Dorsolateral prefrontal cortex (tissue), 122 donors: ENCODE measurements at places on chromosomes 3 and 15.

- DNase-seq: no peak
Observed at GRCh38 chr15:50018491-50018890, 100.5 kb downstream of the ATP8B4 start.

DNA sequence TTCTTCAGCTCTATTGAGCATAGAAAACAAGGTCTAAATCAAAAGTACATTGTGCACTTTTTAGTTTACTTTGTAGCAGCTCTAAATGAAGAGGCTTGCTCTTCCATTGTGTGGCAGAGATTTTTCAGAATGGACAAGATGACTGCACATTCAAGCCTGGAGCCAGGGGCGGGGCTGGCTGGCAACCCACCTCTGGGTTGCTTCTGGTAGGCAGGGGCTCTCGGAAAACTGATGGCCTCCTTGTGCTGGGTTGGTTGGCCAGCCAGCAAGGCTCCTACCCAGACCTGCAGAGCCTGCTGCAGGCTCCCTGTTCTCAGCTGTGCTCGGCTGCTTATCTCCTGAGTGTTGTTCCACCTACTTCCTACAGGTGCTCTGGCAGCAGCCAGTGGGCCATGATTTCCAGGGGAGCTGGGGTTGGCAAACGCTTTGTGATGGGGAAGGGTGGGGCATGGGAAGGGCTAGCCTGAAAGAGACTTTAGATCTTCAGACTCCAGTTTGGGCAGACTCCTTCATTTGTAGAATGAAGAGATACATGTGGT, 8.8 kb downstream of the BSN start:
- peak; percentile 35 for DNase-seq

DNA sequence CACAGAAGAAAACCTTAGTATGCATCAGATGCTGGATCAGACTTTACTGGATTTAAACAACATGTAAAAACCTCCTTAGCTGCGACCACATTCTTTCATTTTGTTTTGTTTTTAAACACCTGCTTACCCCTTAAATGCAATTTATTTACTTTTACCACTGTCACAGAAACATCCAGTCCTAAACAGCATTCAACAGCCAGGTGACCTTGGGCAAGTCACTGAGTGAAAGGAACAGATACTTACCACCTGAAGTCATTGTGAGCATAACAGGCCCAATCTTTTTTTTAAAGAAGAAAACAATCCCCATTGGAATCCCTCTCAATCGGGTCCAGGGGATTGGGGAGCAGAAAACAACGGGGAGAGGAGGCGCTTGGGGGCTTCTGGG, 390 bp downstream of the STARD5 start:
- DNase-seq: no peak

DNA sequence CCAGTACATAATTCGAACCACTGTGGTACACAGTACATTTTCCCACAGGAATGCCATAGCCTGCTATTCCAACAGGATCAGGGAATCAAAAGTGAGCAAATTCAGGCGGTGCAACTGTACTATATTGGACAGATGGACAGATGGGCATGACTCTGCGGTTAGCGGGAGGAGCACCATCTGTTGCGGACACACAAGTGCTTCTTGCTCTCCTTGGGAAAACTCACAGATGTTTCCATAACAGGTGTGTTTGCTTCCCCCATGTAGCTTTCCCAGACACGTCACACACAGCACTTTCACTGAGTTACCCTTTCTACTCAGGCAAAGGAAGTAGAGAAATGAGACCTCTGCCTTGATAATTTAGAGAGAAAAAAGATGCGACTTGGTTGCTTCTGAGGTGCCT, 325.1 kb upstream of the THBS1 start:
- no peak for DNase-seq

- no peak for DNase-seq
Observed at GRCh38 chr3:89306540-89306939, 199.1 kb downstream of the EPHA3 start.

DNA sequence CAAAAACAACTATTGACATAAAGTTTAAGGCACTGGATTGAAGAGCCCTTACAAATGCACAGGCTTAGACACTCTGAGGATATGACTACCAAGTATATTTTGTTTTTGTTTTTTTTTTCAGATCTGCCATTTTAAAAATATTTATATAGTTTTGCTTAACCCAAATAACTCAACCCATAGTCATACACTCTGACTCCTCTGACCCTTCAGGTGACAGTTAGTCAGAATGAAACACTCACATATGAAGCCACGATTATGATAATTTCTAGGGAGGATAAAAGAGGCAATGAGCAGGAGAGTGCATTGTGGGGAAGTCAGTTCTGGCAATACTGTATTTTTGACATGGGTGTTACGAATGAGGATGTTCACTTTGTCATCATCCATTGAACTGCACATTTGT, 774.7 kb downstream of the MECOM start:
- DNase-seq: no peak

DNA sequence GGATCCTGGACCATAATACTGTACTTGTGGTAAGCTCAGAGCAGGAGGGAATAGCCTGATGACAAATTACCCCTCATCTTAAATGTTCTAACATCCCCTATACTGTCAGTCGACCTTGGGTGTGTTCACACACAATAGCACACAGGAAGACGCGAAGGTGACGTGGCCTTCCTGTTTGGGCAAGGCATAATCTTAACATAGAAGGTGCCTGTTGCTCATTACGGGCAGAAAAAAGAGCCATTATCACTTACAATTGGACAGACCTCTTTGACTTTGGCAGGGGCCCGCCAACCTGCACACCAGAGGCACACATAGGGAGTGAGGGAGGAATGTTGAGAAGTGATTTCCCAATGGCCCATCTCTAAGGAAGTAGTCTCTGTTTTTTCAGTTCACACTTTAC, 144.2 kb downstream of the ANO10 start:
- DNase-seq: no peak

DNA sequence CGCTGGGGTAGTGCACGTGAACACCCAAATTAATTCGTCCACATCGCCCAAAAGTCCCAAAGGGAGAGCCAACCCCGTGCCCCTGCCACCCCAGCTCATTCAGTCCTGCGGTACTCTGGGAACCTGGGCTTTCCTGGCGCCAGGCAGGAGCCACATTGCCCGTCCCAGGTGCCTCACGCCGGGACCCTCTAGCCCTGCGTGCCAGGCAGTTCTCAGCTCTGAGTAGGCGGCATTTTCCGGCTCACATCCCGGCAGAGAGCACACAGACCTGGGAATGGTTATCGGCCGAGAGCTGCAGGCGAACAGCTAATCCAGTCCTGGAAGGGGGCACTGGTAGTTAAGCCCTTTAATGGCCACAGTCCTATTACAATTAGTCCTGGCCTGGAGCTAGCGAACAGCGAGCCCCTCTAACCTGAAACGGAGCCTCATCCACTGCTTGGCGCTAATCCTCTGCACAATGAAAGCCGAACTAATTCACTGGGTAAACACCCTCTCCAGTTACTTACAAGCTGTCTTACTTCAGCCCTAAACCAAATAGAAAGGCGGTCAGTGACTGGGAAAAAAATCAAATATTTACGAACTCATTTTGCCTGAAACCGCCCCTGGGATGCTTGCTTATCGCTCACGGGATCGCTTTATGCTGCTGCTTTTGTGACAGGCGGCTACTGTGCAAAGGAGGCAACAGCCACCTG, 254.6 kb upstream of the SOX14 start:
- DNase-seq: no peak

GRCh38 chr3:195212749-195213375, 58.1 kb downstream of the XXYLT1 start:
- DNase-seq: no peak

DNA sequence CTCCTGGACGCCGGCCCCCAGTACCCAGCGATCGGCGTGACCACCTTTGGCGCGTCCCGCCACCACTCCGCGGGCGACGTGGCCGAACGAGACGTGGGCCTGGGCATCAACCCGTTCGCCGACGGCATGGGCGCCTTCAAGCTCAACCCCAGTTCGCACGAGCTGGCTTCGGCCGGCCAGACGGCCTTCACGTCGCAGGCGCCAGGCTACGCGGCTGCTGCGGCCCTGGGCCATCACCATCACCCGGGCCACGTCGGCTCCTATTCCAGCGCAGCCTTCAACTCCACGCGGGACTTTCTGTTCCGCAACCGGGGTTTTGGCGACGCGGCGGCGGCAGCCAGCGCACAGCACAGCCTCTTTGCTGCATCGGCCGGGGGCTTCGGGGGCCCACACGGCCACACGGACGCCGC, 956 bp downstream of the ZIC1 start:
- DNase-seq: no peak

DNA sequence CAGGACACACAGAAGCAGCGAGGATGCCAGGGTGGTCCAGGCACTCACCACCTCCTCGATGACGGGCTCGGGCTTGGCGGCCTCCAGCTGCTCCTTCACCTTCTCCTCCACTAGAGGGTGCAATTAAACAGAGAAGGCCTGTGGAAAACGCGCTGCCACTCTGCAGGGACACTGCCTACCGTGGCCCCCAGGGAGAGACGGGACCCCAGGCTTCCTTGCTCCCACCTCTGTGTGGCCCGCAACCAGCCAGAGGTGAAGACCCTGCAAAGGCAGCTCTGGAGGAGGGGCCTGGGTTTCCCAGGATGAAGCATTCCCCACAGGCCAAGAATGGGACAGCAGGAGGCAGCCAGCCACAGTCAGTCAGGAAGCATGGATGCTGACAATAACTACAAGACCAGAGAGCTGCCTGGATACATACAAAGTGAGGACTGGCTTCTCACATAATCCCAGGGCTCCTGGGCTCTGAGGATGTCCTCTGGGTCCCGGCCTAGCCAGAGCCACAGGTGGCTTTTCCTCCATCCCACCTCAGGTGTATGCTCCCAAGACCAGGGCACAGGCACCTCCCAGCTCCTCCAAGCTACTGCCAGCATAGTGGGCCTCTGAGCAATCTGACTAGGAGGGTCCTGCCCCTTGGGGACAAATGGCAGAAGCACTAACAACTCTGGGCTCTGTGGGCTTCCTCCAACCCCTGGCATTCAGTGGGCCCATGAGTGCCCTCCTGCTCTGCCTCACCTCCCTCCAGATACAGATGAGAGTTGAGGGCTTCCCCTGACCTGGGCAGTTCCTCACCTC, 46.2 kb downstream of the PTH1R start:
- DNase-seq: peak; percentile 49

DNA sequence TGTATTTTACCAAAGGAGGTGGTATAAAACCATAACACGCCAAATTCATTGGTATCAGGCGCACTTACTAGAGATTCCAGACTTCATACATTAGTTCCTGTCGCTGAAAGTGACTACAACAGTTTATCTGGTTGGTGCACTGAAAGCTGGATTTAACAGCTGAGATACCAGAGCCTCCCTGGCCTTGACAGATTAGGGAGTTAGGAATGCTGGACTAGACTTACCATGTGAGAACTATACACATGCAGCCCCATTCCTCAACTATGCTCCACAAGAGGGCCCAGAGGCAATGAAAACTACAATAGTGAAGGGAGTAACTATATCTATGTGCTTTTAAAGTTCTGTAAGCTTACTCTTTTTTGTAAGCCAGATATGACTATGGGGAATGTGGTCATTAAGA, 174.4 kb downstream of the STAG1 start:
- no peak for DNase-seq

- no peak for DNase-seq
Observed at GRCh38 chr15:52005748-52006701, 13.0 kb upstream of the MAPK6 start.

- no peak for DNase-seq
Observed at GRCh38 chr3:190167936-190168680, 47.4 kb upstream of the P3H2 start.

- no peak for DNase-seq
Observed at GRCh38 chr3:4712109-4712508, 219.0 kb downstream of the ITPR1 start.

DNA sequence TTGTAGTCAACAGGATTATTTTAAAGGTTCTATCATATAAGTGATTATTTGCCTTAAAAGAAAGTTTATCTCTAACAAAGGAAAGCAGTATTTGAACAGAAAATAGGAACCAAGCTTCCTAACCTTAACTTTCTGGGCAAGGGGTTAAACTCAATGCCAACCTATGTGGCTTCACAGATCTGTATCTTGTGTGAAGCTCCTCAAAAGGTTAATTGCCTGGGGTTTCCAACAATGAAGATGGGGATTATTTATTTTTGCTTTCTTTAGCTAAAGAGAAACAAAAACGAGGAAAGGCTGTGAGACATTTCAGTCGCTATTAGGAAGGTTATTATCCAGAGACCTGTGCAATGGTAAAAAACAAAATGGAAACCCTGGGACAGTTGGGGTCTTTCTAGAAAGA, 1.1 kb upstream of the WDR82 start:
- DNase-seq: no peak

DNA sequence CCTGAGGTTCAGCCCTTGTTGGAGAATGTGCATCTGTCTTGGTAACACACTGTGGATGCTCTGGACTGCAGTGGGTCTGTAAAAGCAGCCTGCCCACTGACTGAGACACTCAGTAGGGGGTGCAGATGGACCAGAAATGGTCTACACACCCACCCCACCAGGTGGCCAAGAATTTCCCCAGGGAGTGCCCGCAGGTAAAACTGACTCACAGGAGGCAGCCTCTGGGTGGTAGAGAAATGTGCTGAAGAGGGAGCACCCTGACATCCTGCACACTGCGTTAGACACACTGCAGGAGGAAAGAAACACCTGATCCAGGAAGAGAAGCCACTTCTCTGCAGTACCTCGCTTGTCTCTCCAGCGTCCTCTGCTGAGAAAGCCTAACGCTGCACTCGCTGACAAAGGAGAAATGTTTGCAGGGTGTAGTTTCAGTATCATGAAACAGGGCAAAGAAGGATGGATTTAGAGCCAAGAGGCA, 109.5 kb upstream of the ABHD17C start:
- no peak for DNase-seq

GRCh38 chr15:66498501-66499386, 1.2 kb upstream of the SNAPC5 start:
- no peak for DNase-seq
